ENCODE measurements at places on chromosomes 16 and 17.

DNA sequence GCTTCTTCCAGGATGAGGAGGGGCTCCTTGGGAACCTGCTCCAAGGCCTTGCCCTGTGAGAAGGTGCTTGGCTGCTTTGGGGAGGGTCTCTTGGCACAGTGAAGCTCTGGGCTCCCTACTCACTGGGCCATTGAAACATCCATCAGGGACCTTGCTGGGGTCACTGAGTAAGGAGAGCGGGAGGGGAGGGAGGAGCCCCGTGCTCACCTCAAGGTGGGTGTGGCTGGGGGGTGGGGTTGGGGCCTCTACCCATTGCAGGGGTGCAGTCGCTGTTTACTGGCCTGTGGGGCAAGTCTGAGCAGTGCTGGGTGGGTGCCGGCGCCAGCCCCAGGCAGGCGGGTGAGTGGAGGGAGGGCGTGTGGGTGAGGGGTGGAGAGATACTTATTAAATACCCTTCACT is 9.9 kb downstream of the TNS4 start:
- no peak for DNase-seq

- DNase-seq = no peak
Measured at GRCh38 chr17:43570518-43570928, 24.4 kb upstream of the ETV4 start.

GRCh38 chr17:7712111-7712771 is 5.3 kb upstream of the DNAH2 start:
- no peak for DNase-seq

- DNase-seq = no peak
Measured at GRCh38 chr17:10875984-10876555, 38.2 kb upstream of the PIRT start.

GRCh38 chr17:27415120-27415795 is 41.0 kb upstream of the KSR1 start:
- no peak for DNase-seq

GRCh38 chr17:69637446-69638156 is 223.1 kb downstream of the MAP2K6 start:
- no peak for DNase-seq

DNA sequence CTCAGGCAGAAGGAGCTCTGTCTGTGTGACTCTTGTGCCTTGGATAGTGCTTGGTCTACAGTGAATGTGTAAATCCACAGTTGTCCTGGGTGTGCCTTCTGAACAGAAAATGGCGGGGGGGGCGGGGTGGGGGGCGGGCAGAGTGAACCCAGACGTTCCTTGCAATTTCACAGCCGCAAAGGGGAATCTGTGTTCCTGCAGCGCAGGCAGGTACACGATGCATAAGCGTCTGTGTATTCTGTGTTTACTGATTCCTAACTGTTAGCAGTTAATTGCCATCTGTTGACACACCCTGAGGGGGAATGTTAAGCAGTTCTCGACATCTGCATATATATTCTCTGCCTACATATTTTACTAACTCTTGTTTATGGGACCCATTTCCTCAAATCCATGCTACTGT is 123.5 kb upstream of the ZFHX3 start:
- DNase-seq = no peak

- DNase-seq = no peak
Measured at GRCh38 chr16:23453338-23454052, 506 bp upstream of the COG7 start.

GRCh38 chr17:80978499-80979497 is 12.8 kb upstream of the CHMP6 start:
- no peak for DNase-seq

GRCh38 chr17:55911186-55911585 is 160.3 kb downstream of the PCTP start:
- DNase-seq = no peak

- DNase-seq = no peak
Measured at GRCh38 chr16:48949636-48950035, 332.0 kb downstream of the CBLN1 start.

- DNase-seq = no peak
Measured at GRCh38 chr16:88886420-88886844, 20.0 kb upstream of the PABPN1L start.

GRCh38 chr16:69435977-69436820 is 11.8 kb downstream of the CYB5B start:
- DNase-seq = no peak

- no peak for DNase-seq
Measured at GRCh38 chr16:24497440-24497839, 41.9 kb upstream of the RBBP6 start.

- DNase-seq = no peak
Measured at GRCh38 chr16:88634994-88635670, 3.2 kb upstream of the IL17C start.

DNA sequence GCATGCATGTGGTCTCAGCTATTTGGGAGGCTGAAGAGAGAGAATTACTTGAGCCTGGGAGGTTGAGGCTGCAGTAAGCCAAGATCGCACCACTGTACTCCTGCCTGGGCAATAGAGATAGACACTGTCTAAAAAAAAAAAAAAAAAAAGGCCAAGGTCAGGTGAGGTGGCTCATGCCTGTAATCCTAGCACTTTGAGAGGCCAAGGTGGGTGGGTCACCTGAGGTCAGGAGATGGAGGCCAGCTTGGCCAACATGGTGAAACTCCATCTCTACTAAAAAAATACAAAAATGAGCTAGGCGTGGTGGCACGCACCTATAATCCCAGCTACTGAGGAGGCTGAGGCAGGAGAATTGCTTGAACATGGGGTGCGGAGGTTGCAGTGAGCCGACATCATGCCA is 28.2 kb upstream of the CORO1A start:
- no peak for DNase-seq

- DNase-seq = no peak
Measured at GRCh38 chr17:50362661-50363060, 10.3 kb downstream of the MRPL27 start.

GRCh38 chr16:55189224-55189623 is 134.8 kb upstream of the IRX6 start:
- no peak for DNase-seq

DNA sequence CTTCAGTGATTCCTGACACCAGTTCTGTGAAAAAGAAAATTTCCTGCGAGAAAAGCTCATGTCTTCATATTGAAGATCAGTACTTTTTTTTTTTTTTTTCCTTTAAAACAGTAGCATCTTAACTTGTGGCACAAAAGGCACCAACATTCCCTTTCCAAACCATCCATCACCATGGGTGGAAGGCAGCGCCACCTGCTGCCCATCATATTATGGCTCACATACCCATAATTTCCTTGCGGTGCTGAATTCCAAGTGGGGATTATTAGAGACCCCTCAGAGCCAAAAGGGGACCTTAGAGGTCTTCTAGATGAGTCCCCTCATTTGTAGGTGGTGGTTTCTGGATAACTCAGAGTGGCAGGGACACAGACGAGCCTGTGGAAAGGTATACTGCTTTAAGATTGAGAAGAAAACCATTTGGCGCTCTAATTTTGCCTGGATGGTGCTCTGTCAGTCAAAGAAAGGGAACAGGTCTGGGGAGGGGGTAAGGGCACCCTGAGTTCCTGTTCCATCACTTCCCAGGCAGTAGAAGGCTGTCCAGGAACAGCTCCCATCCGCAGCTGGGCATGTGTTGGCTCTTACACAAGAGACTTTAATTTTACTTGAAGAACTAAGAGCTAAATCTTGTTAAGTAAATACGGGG is 7.9 kb upstream of the SOST start:
- no peak for DNase-seq

GRCh38 chr17:68957944-68958343 is 2.8 kb upstream of the ABCA8 start:
- DNase-seq = no peak

DNA sequence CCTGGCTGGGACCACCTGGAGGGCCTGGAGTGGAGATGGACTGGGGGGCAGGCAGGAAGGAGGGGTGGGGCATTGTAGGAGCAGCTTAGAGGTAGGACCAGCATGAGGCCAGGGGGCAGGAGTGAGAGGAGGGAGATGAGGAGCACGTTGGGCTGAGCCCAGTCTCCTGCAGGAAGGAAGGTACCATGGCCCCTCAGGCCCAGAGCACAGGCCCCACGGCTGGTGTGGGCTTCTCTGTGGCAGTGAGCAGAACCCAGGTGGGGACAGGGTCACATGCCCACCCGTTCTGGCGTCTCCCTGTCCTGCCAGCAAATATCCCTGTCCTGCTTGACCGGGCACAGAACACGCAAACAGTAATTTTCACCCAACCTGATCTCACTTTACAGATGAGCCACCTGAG is 141.8 kb downstream of the ENGASE start:
- no peak for DNase-seq

- DNase-seq = no peak
Measured at GRCh38 chr17:73318836-73319235, 7.0 kb upstream of the CDC42EP4 start.

DNA sequence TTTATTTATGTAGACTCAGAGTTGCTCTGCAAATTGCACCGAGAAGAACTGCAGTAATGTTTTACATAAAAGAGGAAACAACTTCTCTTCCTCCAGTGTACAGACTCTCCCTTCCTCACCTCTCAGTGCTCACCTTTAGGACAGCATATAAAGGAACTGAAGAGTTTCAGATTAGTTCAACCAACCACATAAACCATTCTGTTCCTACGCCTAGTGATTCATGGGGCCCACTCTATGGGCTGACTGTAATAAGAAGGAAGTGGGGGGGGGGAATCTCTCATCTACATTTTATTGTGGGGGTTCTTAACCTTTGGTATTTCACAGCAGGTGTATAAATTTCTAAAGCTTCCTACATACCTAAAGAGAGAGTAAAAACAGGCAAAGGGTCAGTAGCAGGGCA is 18.3 kb downstream of the ZSWIM7 start:
- no peak for DNase-seq

DNA sequence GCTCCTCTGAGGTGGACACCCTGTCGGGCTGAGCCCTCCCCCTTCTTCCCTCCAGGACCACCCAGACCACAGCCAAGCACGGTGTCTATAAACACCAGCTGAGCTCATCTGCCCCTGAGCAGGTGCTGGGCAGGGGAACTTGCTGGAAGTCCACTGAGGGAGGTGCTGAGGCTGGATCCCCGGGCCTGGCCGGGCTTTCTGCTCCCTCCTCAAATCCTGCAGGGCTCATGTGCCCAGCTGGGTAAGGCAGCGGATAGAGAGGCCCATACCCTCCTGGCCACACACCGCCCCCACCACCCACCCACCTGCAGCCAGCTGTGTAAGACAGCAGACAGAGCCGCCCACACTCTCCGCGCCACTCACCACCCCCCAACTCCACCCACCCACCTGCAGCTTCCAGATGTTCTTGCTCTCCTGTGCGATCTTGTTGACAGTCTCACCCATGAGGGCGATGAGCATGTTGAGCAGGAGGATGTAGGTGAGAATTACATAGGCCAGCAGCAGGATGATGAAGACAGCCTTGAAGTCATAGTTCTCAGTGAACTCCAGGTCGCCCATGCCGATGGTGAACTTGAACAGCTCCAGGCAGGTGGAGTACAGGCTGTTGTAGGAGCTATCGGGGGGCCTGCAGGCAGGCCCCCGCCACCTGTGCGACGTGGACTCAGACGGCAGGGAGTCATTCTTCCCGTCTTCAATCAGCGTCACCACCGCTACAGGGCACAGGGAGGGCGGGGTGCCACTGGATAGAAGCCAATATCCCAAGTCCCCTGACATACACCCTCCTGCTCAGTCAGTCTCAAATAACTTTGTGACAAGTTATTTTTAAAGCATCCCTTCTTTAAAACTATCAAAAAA is 15.9 kb upstream of the TRPV3 start:
- no peak for DNase-seq

DNA sequence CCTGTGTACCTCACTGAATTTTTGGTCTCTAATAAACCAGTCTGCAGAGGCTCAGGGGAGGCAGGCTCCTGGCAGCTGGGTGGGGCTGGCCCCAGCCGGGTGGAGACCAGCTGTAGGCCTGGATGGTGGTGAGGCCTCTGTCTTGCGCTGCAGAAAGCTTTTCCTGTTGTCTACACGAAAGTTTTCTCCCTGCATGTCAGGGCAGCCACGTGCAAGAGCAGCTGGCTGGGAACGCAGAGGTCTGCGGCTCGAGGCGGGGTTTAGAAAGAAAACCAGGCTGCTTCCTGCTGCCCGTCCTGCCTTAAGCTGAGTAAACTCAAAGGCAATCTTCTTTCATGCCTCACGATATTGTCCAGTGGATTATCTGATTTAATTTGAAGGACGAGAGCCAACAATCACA is 2.4 kb downstream of the SERPINF1 start:
- DNase-seq = no peak

- DNase-seq = no peak
Measured at GRCh38 chr17:38730526-38731379, 612 bp downstream of the CISD3 start.

DNA sequence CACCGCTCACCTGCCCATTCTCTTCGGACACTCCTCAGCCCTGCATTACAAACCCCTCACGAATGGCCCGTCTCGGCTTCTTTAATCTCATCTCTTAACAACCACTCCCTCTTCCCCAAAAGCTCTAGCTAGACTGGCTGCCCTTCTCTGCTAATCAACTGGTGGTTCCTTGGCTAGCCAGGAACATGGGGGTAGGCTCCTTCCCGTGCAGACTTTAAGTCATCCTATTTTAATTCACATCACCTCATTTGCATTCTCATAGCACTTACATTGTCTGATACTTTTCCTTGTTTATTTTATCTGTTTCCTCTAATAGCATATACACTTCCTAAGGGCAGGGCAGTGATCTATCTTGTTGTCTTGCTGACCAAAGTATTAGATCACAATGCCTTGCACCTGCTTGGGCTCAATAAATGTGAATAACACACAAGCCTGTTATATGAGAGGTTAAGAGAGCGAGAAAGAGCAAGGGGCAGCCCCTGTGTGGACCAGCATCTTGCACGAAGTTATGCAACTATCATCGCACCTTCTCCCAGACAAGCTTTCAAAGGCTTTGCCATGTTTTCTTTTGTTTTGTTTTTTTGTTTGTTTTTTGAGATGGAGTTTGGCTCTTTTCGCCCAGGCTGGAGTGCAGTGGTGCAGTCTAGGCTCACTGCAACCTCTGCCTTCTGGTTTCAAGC is 9.8 kb downstream of the TP53 start:
- DNase-seq = no peak

DNA sequence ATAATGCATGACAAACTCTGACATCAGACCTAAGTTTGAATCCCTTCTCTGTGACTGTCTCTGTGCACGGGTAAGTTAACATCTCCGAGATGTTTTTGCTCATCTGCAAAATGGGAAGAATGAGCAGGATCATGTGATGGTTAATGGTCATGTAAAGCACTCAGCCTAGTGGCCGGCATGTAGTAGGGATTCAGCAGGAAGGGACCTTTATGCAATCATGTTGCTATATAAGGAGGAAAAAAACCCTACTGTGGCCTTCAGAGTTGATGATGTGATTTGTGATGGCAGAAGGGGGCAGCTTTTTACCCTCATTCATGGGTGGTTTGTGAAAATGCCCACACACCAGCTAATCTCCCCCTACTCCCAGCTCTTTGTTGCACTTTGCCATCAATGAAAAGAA is 24.1 kb downstream of the CLEC16A start:
- DNase-seq = no peak

GRCh38 chr17:67833134-67833533 is 7.8 kb downstream of the BPTF start:
- DNase-seq = no peak

DNA sequence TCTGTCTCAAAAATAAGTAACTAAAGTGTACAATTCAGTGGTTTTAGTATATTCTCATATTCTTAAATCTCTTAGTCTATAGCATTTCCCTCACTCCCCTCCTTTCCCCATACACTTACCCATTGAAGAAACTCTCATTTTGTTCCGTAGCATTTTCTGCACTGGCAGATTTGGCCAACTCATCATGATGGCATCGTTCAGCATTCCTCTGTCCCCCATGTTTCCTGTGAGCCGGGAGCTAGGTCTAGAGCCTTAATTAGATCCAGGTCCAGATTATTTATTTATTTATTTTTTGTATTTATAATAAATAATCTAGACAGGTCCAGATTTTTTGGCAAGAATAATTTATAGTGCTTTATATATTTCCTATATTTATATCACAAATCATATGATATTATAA is 31.0 kb downstream of the HEATR3 start:
- DNase-seq = no peak

- no peak for DNase-seq
Measured at GRCh38 chr17:77214743-77215142, 74.0 kb downstream of the SEC14L1 start.

Data from vagina (tissue), 2 donors.